ENCODE measurements at places on chromosomes 5 and 9.

- DNase-seq = no peak
Observed at GRCh38 chr5:16095612-16096011, 84.0 kb downstream of the MARCHF11 start.

GRCh38 chr5:58938563-58939424 lies 355.9 kb downstream of the RAB3C start:
- DNase-seq = no peak

- no peak for DNase-seq
Observed at GRCh38 chr9:114370968-114371320, 16.8 kb downstream of the AKNA start.

DNA sequence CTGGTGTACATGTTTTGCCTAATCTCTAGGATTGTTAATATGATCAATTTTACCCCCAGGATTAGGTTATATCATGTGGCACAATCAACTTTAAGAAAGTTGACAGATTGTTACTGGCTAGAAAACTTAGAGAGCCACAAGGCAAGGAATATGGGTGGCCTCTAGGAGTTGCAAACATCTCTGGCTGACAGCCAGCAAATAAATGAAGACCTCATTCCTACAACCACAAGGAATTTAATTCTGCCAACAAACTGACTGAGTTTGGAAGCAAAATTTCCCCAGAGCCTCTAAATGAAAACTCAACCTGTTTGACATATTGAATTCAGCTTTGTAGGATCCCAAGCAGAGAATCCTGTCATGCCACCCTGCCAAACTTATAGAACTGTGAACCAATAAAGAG lies 196.4 kb upstream of the PTGER4 start:
- DNase-seq = no peak

GRCh38 chr5:54357408-54358058 lies 47.2 kb upstream of the ARL15 start:
- DNase-seq = no peak

DNA sequence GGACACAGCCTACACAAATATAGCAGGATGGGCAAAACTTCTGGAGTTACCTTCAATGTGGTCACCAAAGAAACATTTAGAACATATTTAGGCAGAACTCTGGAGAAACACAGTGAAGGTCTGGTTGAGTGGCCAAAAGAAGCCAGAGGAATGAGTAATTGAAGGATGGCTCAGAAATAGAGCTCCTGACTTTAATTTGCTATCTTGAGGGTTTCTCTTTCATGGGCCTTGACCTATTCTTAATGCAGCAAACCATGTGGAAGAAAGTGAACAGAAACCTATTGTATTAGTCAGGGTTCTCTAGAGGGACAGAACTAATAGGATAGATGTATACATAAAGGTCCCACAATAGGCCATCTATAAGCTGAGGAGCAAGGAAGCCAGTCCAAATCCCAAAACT lies 650.5 kb downstream of the ACTL7B start:
- no peak for DNase-seq

DNA sequence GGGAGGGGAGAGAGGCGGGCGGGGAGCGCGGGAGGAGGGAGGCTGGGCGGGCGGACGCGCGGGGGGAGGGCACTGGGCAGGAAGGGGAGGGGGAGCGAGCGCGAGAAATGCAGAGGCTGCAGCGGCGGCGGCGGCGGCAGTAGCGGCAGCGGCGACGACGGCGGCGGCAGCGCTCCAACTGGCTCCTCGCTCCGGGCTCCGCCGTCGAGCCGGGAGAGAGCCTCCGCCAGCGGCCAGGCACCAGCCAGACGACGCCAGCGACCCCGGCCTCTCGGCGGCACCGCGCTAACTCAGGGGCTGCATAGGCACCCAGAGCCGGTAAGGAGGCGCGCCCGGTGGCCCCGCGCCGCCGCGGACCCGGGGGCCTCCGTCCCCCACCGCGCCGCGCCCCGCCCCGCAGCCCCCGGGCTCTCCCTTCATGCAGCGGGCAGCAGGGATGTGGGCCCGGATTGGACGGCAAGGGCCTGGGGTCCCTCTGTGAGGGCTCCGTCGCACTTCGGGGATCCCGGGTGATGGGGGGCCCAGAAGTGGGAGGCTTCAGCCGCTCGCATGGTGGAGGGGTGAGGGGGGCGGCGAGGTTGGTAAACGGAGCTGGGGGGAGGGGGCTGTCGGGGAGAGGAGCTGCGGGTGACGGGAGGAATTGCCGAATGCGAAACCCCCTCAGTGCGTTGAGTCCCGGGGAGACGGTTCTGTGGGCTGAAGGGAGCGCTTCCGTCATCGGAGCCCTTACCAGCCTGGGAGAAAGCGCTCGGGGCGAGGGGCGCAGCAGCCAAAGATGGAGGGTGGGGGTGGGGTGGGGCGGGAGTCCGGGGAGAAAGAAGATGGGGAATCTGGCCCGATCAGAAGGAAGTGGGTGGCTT lies at the start of gene BASP1:
Gene BASP1, plus strand, starts transcription at position 139 of the 860 bp plus-strand sequence. CDS start 57,586 bp downstream, outside the sequence.
- peak; percentile 79 for DNase-seq

DNA sequence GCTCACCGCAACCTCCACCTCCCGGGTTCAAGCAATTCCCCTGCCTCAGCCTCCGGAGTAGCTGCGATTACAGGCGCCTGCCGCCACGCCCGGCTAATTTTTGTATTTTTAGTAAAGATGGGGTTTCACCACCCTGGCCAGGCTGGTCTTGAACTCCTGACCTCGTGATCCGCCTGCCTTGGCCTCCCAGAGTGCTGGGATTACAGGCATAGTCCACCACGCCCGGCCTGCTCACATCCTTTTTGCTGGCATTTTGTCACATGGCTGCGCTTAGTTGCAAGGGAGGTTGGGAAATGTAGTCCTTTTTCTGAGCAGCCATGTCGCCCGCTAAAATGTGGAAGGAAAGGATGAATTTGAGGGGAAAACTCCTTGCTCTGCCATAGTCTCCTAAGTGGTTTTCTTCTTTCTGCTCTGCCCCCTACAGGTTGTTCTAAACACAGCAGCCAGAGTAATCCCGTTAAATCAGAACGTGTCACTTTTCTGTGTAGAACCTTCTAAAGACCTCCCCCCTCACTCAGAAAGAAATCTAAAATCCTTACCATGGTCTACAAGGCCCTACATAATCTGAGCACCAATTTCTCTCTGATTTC lies 57.8 kb upstream of the HSPA9 start:
- DNase-seq = peak; percentile 42

- no peak for DNase-seq
Observed at GRCh38 chr5:37722236-37723161, 117.3 kb downstream of the GDNF start.

DNA sequence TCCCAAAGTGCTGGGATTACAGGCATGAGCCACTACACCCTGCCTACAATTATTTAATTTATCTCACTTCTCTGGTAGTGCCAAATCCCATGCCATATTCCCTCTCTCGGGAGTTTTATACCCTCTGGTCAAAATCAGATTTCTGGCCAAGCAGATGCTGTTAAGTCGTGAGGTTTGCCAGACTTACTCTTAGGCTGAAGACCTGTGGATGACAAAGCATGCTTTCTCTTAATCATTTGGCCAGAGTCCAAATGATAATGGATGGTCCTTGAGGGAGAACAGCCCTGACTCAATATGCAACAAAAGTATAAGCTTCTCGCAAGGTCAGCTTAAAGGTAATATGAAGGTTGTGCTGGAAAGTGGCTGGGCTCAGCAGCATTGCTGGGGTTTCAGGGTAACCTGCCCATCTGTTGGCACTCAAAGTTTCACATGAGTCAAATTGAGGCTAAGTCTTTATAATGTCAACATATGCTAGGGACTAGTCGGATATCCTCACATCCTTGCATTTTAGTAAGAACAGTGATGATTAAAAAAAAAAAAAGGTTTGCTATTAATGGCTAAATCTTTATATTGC lies 280.1 kb downstream of the KIF4B start:
- no peak for DNase-seq

GRCh38 chr5:61450493-61451279 lies 118.6 kb downstream of the ZSWIM6 start:
- no peak for DNase-seq

GRCh38 chr5:34582371-34582770 lies 73.8 kb upstream of the RAI14 start:
- DNase-seq = no peak

DNA sequence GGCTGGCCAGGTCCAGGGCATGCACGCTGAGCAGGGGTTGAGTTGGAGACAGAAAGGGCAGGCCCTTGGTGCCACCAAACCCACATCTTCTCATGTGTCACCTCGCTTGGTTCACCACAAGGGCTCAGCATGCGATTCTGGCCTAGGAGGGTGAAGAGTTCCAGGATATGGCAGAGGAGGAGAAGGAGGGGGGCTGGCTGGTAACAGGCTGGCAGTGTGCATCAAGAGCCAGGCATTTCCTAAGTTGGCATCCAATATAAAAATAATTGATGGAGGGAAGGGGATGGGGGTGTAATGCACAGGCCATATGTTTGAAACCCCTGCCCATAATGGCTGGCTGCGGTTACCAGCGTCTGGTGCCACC lies 255.6 kb downstream of the NFIB start:
- no peak for DNase-seq

GRCh38 chr5:122788996-122789395 lies 14.1 kb downstream of the SNX2 start:
- DNase-seq = no peak

- DNase-seq = peak; percentile 72
Observed at GRCh38 chr9:137762414-137763061, 115.0 kb upstream of the CACNA1B start.

GRCh38 chr5:174951151-174951780 lies 226.9 kb downstream of the MSX2 start:
- peak; percentile 40 for DNase-seq

DNA sequence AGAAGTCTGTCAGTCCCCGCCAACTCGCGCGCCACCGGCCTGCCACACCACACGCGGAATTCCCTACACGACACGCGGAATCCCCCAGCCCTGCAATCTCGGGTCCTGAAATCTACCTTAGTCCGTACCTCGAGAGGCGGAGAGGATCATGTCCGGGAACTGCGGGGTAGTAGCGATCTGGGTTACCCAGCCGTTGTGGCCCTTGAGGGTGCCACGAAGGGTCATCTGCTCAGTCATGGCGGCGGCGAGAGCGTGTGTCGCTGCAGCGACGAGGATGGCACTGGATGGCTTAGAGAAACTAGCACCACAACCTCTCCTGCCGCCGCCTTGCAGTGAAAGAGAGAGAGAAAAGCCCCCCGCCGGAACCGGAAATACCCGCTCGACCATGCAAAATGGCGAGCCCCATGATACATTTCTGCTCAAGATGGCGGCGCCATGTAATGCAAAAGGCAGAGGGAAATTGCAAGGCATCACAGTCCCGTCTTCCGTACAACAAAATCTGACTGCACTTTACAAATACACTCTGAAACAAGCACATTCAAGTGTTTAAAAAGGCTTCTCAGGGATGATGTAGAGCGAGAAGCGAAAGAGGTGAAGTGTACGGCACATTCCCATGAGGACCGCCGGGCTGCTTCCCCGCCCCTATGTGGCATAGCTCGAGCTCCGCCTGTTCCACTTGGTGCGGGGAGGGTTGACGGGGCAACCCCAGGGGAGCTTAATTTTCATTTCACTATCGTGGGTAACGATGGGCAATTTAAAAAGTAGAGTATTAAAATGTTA lies at the start of gene RACK1:
Gene RACK1, minus strand, starts transcription at position 343 of the 780 bp plus-strand sequence. Its CDS starts 106 bp downstream, at position 237.
- peak; percentile 90 for DNase-seq

DNA sequence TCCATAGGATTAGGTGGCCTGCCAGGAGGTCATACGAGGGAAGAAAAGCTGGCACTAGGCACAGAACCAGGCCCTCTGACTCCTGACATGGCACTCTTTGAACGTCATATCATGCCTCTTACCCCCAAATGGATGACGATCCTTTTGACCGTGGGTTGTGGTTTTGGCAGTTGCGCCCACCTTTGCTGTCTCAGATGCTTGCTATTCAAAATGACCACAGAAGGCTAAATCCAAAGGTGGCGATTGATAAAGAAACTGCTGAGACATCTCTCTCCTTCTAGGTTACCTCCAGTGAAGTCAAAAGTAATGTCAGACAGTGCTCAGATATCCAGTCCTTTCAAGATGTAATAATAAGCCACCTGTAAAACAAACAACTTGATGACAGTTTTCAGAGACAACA lies 385.0 kb downstream of the EFNA5 start:
- DNase-seq = no peak

DNA sequence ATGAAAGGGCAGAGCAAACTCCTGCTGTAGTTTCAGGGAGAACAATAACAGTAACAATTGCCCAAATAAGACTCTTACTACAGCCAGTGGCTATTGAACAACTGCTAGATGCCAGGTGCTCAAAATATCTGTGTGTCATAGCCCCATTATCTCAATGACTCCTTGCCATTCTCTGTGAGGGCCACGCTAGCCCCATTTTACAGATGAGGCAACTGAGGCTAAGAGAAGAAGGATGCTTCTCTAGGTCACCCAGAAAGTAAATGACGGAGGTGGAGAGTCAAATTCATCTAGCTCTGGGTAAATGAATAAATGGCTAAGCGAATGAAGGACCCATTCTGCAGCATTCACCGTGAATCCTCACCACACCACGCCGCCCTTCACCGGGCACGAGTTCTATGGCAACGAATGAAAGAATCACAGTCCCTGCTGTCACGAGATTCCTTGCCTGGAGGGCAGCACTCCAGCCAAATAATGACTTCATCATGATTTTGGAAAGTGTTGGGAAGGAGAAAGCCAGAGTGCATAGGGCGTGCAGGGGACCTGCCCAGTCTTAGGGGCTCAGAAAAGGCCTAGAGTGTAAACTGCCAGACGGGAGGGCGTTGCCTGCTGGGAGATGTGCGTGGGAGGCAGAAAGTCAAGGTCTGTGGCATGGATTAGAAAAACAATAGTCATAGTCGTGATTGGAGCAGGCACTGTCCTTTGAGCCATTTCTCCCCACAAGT lies 147.2 kb downstream of the C9orf50 start:
- DNase-seq = no peak

GRCh38 chr5:118696076-118696475 lies 292.3 kb downstream of the DTWD2 start:
- no peak for DNase-seq

GRCh38 chr5:57413145-57413544 lies 69.5 kb downstream of the ACTBL2 start:
- DNase-seq = no peak

GRCh38 chr9:37575511-37575914 lies 667 bp downstream of the FBXO10 start:
- peak; percentile 35 for DNase-seq

DNA sequence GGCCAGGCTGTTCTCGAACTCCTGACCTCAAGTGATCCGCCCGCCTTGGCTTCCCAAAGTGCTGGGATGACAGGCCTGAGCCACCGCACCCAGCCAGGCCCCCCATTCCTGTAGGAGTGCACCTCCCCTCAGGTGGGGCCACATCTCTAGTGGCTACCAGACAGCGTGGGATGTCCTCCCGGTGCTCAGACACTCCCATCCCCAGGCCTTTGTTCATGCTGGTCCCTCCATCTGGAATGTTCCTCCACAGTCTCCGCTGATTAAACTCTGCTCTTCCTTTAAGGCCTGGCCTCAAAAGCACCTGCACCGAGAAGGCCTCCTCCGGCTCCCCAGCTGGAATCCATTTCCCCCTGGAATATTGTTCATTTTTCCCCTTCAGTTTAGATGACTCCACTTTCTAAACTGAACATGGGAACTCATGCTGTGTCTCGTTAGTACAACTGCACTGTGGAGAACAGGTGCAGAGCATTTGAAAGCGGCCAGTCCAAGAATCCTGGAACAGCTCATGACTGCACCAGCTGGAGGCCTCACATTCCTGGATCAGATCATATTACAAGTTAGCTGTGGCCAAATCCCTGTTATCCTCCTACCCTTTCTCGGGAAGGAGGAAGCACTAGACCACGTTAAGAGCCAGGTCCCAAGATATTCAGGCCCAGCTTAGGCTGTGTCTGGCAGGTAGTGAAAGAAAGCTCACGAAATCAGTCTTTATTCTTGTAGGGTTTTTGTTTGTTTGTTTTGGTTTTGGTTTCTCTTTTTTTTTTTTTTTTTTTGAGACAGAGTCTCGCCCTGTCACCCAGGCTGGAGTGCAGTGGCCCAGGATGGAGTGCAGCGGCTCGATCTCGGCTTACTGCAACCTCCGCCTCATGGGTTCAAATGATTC lies 10.8 kb upstream of the PRRC2B start:
- DNase-seq = no peak

GRCh38 chr9:9557804-9558334 lies 1054.9 kb downstream of the PTPRD start:
- no peak for DNase-seq

Measured in transverse colon (tissue), 4 donors.